H1 (cell line): ENCODE measurements at places on chromosomes 3 and 15.

DNA sequence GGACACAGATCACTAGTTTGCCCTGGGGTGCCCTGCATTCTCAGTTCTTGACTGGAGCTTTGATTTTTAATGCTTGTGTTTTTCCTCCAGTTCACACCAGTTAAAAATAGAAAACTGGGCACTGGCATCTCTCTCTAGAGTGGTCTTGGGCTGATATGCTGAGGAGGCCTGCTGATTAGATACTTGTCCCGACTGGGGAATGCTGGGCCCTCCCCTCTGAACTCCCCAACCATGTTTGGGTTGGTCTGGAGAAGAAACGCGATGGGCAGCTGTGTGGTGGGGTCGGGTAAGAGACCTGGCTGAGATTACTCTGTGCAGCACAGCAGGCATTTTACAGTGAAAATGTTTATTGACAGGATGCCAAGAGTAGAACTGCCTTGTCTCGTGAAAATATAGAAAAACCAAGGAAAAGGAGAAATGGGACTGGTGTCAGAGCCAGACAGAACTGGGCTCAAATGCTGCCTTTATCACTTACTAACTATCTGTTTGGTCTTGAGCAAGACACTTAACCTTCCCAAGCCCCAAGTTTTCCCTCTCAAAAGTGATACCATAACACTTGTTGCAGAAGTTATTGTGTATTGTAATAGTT, 1.6 kb upstream of the ACTC1 start:
- no peak overlapping the region for H3K4me3 ChIP-seq
- DNase-seq, result no peak
- peaks cover 5% of the 10 kb centered on the region; the same call in 1 of the 2 replicates for H3K27me3 ChIP-seq
- peaks cover 4% of the 10 kb centered on the region for H3K4me1 ChIP-seq

DNA sequence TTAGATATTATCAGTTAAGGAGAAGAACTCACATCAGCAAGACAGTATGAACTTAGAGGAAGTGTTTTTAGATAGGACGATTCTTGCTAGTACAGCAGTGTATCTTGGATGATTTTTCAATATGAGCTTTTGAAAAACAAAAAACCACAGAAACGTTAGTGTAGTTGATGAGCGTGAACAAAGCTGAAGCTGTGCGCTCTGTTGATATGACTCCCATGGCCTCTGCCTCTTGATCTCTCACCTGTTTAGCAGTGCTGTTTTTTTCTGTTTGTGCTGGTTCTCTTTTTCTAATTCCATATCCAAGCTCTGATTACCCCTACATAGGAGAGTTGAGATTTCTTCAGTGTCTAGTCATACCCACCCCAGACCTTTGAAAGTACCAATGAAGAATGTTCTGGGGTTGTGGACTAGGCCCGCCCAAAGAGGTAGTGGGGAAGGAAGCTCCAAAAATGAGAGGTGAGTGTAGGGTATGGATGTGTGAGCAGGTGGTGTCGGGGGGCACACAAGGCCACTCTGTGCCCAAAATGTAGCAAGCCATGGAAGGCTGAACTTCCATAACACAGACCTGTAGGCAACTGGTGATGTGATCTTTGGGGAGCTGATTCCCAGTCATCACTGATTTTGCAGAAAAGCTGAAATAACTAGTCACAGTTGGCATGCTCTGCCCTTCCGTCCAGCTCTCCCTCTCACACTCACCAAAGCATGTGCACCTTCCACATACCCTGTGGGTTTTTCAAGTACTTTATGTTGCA, 20.0 kb upstream of the CMTM7 start:
- no peaks in the 10 kb centered on the region for H3K27me3 ChIP-seq
- H3K36me3 ChIP-seq, result no peaks in the 10 kb centered on the region
- DNase-seq, result no peak

GRCh38 chr15:39213385-39213840, 367.5 kb upstream of the THBS1 start:
- peak; percentile 88 for DNase-seq
- H3K36me3 ChIP-seq, result peaks cover 3% of the 10 kb centered on the region; the same call in 1 of the 2 replicates
- no peak overlapping the region for H3K4me3 ChIP-seq
- peaks cover 4% of the 10 kb centered on the region; the same call in 1 of the 2 replicates for H3K4me1 ChIP-seq
- no peaks in the 10 kb centered on the region for H3K27me3 ChIP-seq

- no peak overlapping the region for H3K27ac ChIP-seq
- no peaks in the 10 kb centered on the region for H3K4me1 ChIP-seq
- no peak overlapping the region for H3K4me3 ChIP-seq
- no peak for DNase-seq
These were observed 91.7 kb downstream of the APBA2 start for GRCh38 chr15:28977377-28978010.

DNA sequence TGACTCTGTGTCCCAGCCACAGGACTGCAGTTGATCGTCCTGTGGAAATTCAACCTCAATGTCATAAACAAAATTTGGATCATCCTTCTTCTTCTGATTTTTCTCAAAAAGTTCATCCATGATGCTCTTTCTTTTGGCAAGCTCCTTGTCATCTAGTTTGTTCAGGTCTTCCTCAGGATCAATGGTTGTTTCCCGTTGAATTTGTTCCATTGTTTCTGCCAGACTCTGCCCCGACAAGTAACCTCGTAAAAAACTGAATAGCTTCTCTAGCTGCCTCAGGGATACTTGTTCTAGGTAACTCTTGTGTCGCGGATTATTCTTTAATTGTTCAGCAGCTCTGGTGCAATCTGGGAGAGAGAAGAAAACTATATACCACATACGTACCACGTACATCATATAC, 4.5 kb downstream of the CEP19 start:
- H3K27ac ChIP-seq, result no peak overlapping the region
- no peaks in the 10 kb centered on the region for H3K36me3 ChIP-seq
- peaks cover 3% of the 10 kb centered on the region; the same call in 1 of the 2 replicates for H3K4me1 ChIP-seq
- no peaks in the 10 kb centered on the region for H3K27me3 ChIP-seq
- no peak overlapping the region for H3K4me3 ChIP-seq

DNA sequence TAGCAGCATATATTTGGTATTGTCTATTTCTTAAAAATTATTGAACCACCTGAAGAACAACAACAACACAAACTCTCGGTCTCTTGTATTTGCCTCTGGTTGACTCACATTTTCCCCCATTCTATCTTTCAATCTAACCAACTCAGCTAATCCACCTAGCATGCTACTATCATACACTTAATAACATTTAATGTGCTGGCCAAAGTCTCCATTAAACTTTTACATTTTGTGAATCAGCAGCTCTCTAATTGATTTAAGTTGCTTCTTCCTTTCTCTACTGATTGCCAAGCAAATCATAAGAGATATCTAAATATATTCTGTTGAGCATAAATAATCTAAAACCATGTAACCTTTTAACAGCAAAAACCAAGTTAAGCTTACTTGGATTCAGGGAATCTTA, 631.7 kb downstream of the IGSF11 start:
- no peaks in the 10 kb centered on the region for H3K27me3 ChIP-seq
- DNase-seq, result no peak
- H3K4me3 ChIP-seq, result no peak overlapping the region

DNA sequence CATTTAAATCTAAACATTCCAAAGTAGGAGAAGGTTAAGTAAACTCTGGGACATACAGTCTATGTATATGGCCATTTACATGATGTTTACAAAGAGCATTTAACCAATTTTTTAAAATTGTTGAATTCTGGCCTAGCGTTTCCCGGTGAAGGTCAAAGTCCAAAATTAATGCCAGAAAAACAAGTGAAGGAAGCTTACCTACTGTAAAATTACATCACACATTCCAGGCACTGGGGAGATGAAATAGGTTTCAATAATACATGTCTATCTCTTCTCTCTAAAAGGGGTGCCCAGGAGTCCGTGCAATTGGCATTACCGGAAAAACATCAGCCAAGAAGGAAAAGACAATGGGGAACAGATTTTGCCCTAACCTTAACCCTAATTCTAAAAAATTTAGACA, 358.8 kb downstream of the VPS13C start:
- no peaks in the 10 kb centered on the region for H3K36me3 ChIP-seq
- no peak for DNase-seq
- H3K27ac ChIP-seq, result no peak overlapping the region
- H3K4me3 ChIP-seq, result no peak overlapping the region
- H3K4me1 ChIP-seq, result no peaks in the 10 kb centered on the region

GRCh38 chr15:78247911-78248310, 13.5 kb upstream of the ACSBG1 start:
- H3K27ac ChIP-seq, result no peak overlapping the region
- no peak for DNase-seq
- peaks cover 5% of the 10 kb centered on the region for H3K4me1 ChIP-seq
- no peaks in the 10 kb centered on the region for H3K36me3 ChIP-seq
- H3K4me3 ChIP-seq, result no peak overlapping the region

- H3K4me1 ChIP-seq, result no peaks in the 10 kb centered on the region
- H3K36me3 ChIP-seq, result no peaks in the 10 kb centered on the region
- no peak for DNase-seq
- H3K27ac ChIP-seq, result no peak overlapping the region
- no peak overlapping the region for H3K4me3 ChIP-seq
These were observed 1141.0 kb downstream of the IGSF11 start for GRCh38 chr3:117893638-117894037.
